ENCODE measurements at places on chromosomes 2 and 18.

- no peak for DNase-seq
These were observed 31.1 kb downstream of the HK2 start for GRCh38 chr2:74864728-74865722.

DNA sequence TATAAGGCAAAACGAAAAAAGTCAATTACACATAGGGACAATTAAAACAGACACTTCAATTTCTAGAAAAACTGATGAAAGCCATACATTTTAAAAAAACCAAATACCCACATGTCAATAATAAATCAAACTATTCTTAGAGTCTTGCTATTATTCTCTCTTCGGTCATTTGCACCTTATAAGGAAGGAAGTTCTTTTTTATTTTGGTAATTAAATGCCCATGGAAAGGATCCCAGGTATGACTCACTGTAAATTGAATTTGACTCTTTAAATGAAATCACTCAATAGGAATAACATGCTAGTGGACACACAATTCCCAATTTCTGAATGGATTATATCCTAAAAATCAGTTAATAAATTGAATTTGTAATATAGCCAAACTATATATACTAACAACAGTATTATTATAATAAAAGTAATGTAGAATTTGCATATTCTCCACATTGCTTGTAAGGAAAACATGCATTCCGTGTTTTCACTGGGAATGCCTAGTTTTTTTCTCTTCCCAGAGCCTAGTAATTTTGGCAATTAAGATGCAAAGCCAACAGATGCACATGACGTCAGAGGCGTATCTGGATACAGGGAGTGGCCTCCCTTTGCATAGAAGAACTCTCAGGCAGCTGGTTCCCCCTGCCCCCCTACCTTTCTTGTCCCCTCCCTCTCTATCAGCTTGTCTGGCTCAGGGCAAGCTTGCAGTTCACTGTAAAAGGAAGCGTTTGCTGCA, 153.5 kb upstream of the PGAP1 start:
- no peak for DNase-seq

GRCh38 chr2:237154082-237154638, 68.5 kb downstream of the COPS8 start:
- peak; percentile 25 for DNase-seq

DNA sequence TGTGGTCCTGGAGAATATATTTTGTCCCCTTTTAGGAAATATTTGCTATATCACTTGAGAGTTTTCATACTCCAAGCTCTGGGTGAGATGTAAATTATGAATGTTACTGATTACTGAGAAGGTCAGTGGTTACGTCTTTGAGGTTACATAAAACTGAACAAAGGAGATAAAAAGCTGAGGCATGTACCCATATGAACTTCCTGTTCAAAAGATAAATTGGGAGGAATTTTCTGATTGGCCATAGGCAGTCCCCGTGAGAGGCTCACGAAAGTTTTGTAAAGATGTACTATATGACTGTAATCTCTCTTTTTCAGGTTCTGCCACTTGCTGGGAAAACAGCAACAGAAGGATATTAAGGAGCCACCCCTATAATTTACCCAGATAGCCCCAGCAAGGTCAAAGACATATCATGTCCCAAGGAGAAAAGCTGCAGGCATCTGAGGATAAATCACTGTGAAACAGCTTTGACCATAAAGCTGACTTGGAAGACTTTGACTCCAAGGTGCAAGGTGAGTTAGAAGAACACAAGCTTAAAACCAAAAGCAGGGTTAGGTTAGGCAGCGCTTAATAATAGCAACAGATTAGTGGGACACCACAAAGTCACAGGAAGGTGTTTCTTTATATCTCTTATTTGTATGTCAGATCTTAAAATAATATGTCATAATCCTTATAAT, 90.4 kb downstream of the OSBPL6 start:
- DNase-seq: no peak

GRCh38 chr2:239258248-239258647, 142.6 kb downstream of the HDAC4 start:
- DNase-seq: no peak

- DNase-seq: no peak
These were observed 141.6 kb upstream of the ITGA6 start for GRCh38 chr2:172285760-172286159.

DNA sequence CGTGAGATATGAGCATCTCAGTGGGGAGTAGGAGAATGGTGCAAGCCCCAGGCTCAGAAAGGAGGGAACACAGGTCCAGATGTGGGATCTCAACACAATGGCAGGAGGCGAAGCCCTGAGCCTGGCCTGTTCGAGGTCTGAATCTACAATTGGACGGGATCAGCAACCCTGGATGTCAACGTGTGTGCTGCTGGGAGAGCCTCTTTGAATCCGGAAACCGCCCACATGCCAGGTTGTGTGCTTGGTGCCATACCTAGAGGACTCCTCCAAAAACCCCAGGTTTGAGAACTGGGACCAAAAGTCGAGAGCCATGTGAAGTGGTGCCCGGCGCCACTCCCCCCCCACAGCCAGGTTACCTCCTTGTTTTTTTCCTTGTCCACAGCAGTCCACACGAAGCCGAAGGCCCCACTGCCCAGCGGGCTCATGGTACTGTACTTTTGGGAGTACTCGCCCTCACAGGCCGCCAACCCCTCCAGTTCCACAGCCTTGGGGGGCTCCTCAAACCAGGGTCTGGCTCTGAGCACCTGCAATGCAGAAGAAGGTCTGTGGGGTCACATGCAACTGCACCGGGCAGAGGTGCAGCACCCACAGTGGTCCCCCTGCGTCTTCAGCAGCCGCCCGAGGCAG, 20.4 kb upstream of the MTERF4 start:
- DNase-seq: no peak

DNA sequence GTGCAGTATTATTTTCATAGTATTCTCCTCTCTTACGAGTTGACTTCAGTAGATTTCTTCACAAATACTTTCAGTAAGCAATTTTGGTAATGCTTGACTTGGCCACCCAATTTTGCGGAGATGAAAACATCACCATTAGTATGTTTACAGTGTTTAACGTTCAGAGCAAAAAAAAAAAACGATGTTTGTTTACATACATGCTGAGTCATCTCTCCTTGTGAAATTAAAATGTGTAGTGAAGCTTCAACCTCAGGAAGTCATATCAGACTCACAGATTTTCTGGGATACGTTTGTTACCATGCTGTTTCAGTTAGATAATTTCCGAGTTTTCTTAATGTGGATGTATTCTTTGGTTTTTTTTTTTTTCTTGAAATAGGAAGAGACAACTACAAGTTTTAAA, 100.1 kb downstream of the CTNNA2 start:
- DNase-seq: no peak

- DNase-seq: no peak
These were observed 19.8 kb downstream of the BIN1 start for GRCh38 chr2:127086990-127087790.

- no peak for DNase-seq
These were observed 401.6 kb downstream of the GPD2 start for GRCh38 chr2:156837635-156838370.

- DNase-seq: no peak
These were observed 401.1 kb upstream of the CHAC2 start for GRCh38 chr2:53366543-53366942.

- no peak for DNase-seq
These were observed 266.7 kb upstream of the HDAC4 start for GRCh38 chr2:239667431-239667985.

DNA sequence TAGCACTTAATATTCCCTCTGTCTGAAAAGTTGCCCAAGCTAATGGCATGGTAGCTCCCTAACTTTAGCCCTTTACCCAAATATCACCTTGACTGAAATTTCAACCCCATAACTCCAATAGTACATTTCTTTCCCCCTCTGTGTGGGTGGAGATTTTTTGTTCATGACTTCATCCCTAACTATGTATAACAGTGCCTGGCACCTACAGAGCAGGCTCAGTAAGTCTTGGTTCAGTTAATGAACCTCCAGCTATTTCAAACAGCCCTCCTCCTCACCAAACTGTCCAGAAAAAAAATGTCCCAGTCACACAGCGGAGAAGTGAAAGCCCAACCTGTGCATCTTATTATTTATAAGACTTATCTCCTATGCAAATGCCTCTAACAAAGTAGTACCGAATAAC, 18.6 kb downstream of the BUB1 start:
- DNase-seq: no peak

GRCh38 chr2:109637749-109638570, 23.8 kb downstream of the SOWAHC start:
- DNase-seq: no peak

DNA sequence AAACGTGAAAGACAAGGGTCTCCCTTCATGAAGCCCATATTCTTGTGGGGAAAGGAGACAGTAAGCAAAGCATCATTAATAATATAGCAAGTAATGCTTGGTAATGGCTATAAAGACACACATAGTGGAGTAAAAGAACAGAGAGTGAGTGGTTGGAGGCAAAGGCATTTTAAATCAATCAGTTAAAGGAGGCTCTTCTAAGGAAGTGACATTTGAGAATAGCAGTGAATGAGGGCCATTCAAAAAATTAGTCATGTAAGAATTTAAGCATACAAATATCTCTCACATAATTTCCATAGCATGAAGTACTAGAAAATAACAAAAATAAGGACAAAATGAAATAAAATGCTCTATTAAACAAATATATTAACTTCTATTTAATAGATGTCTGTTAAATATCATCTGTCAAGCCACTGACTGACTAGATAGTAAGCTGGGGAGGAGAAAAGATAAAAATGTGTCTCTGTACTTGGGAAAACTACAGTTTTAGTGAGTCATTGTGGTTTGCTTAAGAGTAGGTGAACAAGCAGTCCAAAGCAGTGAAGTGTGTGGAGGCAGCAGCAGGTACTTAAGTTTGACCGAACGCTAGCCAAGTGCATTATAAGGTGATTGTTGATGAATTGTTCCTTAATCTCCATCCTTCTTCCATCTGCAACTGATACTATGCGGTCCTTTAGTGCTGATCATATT, 160.1 kb downstream of the PARD3B start:
- DNase-seq: no peak

DNA sequence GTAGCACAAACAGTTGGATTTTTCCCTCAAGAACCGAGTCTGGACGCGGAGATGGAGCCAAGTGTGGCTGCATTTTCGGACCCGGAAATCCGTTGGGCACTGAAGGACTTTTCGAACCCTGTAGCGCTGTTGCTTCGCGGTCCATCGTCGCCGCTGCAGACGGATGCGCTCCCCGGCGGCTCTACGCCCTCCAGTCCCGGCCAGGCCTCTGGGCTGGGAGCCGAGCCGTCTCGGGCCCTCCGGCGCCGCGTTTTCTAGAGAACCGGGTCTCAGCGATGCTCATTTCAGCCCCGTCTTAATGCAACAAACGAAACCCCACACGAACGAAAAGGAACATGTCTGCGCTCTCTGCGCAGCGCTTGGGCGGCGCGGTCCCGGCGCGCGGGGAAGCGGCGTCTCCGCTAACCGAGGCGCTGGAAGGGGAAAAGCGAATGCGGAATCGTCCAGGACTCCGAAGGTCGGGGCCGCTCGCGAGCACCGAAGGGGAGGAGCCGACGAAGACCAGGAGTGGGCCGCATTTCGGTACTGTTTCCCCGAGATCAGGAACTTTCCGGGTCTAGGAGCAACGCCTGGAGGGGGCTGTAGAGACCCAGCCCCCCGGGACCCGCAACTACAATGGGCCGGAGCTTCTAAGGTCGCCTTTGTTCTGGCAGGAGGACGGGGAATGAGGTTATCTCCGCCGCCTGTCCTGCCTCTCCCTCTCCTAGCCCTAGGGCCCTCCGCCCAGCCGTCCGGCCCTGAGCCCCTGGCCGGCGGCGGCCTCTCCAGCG, 3.2 kb downstream of the EMX1 start:
- DNase-seq: no peak

DNA sequence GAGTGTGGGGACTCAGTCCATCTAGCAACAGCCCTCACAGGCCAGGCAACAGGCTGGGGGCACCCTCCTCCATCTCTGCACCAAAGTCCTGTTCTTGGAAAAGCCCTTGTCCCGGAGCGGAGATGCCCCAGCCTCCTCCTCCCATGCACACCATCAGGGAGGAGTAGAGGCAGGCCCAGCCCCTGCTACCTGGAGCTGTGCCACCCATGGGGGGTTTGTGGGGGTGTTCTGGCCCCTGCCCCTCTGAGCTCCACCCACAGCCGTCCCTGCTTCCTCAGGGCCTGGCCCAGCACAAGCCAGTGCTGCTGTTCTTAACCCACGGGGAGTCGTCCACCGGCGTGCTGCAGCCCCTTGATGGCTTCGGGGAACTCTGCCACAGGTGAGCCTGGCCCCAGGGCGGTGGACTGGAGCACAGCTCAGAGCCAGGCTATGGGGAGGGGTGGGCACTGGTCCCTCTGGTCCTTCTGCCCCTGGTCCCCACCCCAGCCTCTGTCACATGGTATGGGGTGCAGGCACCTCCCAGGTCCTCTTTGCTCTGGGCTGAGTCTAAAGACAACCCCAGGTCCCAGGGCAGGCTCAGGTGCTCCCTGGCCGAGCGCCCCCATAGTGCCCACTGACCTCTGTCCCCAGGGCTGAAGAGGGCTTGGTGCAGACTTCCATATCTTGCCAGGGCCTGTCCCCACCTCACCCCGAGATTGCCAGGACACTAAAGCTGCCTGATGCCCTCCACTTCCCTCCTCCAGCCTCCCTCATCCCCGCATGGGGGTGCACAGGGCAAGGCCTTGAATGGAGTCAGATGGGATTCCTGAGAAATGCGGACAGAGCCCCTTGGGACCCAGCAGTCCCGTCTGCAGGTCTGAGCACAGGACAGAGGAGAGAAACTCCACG, 2.7 kb downstream of the AGXT start:
- no peak for DNase-seq

- no peak for DNase-seq
These were observed 31.1 kb downstream of the YPEL5 start for GRCh38 chr2:30177956-30178355.

DNA sequence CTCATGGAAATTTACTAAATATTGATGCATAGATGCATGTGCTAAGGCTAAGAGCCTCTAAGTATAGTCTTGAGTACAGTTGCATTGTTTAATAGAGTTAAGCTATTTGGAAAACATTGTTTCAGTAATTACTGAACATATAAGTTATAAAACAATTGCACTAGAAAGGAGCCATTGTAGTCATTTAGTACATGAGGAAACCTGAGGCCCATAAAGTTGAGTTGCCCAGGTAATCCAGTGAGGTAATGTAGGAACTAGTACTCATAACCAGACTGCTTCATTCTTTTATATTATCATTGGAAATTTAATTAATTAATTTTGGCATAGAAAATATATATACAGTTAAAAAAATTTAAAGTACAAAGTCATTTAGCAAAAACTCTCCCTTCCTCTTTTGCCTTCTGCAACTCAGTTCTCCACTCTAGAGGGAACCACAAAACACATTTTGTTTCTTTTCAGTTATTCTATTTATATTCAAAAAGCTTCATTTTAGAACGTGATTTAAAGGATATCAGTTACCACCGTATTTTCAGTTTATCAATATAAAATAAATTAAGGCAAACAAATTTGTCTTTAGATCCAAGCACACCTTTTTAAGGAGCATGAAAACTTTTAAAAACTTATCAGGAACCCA, 27.8 kb upstream of the TBR1 start:
- no peak for DNase-seq

DNA sequence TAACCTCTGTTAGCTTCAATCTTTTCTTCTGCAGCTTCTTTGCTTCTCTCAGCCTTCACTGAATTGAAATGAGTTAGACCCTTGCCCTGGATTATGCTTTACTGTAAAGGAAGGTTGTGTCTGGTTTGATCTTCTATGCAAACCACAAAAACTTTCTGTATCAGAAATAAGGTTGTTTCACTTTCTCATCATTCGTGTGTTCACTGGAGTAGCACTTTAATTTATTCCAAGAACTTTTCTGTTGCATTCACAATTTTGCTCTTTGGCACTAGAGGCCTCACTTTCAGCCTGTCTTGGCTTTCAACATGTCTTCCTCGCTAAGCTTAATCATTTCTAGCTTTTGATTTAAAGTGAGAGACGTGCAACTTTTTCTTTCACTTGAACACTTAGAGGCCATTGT, 365.3 kb downstream of the TDRD15 start:
- no peak for DNase-seq

All from effector CD8-positive, alpha-beta T cell (primary cell).